ENCODE measurements at places on chromosomes 11 and 22.

- DNase-seq: no peak
Measured at GRCh38 chr11:111559800-111560464, 19.4 kb downstream of the LAYN start.

DNA sequence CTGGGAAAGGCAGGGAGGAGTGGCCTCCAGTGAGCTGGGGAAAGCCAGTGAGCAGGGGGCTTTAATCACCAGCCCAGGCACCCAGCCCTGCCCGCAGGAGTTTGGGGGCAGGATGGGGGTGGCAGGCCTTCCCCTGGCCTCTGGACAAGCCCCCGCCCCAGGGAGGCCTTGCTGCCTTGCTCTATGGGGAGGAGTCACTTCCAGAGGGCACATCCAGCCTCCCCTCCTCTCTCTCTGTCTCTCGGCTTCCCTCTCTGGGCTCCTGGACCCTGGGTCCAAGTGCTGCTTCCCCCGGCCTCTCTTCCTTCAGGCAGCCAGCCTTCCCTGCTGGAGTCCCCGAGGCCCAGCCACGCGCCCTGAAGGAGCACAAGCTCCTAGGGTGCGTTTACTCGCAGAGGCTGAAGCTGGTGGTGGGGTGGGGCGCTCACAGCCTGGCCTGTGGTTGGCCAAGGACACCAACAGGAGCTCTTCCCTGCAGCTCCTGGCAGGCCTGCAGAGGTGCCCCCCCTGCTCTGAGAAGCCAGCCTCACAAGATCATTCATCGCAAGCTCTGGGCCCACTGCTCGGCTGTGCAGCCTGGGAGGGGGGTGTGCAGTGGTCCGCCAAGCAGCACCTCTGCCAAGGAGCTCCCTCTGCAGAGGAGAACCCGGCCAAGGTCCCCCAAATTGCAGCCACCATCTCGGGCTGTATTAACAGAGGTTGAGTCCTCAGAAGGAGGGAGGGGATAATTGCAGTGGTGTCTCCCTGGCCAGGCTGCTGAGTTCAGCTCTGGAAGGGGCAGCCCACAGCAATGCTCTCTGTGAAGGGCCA lies 25.4 kb downstream of the OSBPL5 start:
- DNase-seq: no peak

DNA sequence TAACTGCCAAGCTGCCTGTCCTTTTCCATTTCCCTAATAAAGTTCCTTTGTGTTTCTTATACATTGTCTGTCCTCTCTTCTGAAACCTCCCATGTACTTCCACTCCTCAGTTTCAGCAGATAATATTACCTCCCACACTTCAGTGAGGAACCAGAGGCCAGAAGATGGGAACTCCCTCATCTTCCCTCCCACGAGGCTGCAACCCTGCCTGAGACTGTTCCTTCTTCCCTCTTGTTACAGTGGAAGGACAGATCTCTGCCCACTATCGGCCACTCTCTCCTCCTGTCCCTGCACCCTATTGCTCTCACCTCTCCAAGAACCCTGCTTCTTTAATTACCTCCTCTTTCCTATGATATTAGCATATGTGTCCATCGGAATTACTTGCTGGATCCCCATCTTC lies 38.1 kb upstream of the SWAP70 start:
- no peak for DNase-seq

GRCh38 chr11:22256876-22257275 lies 64.0 kb downstream of the ANO5 start:
- DNase-seq: no peak

DNA sequence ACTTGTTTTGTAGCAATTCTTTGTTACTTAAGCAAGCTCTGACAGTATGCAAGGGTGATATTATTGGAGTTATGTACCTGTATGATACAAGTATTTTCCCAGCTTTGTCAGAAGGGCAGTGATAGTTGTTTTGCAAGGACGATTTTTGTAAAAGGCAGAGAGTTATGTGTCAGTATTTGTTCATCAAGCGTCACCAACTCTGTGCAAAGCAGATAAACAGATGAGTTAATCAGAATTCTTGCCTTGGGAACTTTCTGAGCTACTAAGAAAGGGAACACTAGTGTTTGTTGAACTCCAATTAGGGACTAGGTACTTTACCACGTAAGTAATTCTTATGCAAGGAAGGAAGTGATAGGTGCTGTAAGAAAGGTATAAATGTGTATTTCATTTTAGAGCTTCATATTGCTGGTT lies 1.4 kb downstream of the USP47 start:
- peak; percentile 29 for DNase-seq
